ENCODE measurements at places on chromosomes 7 and 10.

DNA sequence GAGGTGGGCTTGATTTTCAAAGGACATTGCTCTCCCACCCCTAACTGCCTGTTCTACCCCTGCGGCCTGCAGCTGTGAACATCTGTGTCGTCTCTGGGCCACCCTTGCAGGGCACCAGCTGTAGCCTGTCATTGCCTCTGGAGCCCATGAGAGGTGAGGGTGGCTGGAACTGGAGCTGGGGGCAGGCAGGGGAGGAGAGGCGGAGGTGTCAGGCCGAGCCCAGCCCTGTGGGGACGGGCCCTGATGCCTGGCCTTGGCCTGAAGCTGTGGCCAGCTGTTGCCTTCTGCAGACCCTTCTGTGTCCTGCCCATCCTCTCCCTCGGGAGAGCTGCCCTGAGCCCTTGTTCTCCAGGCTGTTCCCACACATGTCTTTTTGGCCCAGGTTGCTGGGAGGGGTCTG is 44.5 kb downstream of the PALD1 start:
- DNase-seq = no peak

GRCh38 chr7:10584886-10585285 is 388.8 kb upstream of the PHF14 start:
- DNase-seq = no peak

GRCh38 chr7:81664304-81664703 is 105.5 kb downstream of the HGF start:
- no peak for DNase-seq

GRCh38 chr10:91798649-91799611 is 704 bp downstream of the TNKS2 start:
- peak; percentile 73 for DNase-seq

DNA sequence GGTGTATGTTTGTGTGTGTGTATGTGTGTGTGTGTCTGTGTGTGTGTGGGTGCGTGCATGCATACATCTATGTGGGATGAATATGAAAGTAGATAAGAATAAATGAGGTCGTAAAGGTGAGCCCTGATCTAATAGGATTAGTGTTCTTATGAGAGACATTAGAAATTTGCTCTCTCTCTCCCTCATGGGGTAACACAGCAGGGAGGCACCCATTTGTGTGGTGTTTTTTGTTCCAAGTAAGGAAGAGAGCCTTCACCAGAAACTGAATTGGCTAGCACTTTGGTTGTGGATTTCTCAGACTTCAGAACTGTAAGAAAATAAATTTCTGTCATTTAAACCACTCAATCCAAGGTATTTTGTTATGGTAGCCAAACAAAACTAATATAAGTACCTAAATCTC is 353.7 kb upstream of the CHRM2 start:
- DNase-seq = no peak

DNA sequence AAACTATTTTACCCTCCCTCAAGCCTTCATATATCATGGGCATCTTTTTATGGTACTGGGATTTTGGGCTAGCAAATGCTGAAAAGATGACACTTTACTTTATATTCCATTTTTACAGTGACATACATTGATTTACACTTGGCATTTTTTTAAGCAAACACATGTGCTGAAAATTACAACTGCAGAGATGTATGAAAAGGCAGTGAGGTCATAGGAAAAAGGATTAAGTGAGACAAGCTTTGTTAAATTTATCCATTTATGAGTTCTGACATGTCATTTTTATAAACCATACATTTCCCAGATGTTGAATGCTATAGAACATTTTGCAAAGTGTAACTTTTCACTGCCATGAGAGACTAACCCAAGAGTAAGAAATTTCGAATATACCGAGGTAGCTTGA is 68.8 kb upstream of the RSU1 start:
- DNase-seq = no peak

DNA sequence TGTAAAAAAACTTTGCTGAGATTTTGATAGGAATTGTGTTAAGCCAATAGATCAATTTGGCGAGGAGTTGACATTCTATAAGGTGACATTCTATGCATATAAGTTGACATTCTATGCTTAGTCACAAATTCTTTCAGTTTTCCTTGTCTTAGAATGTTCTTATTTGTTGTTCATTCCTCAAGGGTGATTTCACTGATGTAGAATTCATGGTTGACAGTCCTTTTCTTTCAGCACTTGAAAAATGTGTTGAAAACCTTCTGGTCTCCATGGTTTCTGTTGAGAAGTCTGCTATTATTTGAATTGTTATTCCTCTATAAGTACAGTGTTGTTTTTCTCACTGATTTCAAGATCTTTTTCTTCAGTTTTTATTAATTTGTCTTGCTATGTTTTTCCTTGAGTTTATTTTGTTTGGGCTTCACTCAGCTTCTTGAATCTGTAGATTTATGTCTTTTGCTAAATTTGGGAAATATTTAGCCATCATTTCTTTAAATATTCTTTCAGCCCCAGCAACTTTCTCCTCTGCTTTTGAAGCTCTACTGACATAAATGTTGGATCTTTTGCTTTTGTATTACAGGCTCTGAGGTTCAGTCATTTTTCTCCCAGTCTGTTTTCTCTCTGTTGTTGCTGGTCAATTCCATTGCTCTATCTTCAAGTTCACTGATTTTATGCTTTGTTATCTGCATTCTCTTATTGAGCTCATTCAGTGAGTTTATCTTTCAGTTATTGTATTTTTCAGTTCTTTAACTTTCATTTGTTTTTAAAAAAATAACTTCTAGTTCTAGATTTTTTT is 154.9 kb downstream of the SDK1 start:
- no peak for DNase-seq

- DNase-seq = no peak
Observed at GRCh38 chr7:134766779-134767519, 12.5 kb upstream of the CALD1 start.

DNA sequence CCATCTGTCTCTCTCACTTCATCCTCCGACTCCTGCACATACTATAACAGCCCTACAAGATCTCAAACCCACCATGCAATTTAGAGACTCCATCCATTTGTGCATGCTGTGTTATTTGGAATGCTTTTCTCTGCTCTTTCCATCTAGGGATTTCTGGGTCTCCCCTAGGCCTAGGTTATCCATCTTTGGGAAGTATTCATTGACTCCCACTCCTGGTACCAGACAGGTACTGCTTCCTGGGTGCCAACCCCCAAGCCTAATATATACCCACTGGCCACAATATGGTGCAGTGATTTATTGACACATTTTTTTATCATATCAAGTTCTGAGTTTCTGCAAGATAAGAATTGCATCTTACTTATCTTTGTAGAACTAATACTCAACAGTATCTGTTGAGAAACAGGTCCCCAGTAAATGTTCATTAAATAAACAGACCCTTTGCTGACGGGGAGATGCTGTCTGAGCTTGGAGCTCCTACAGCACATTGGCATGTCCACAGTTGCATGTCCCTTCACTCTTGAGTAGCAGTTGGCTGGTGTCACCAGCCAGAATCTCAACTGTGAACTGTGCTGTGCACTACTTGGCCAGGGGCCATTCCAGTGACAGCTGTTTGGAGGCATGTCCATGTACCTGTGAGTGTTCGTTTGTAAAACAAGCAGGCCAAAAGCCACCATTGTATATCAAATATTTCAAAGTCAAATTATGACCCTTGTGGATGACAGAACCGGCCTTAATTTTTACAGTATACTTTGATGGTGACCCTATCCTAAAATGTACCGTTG is 223.3 kb upstream of the NFE2L3 start:
- DNase-seq = no peak

DNA sequence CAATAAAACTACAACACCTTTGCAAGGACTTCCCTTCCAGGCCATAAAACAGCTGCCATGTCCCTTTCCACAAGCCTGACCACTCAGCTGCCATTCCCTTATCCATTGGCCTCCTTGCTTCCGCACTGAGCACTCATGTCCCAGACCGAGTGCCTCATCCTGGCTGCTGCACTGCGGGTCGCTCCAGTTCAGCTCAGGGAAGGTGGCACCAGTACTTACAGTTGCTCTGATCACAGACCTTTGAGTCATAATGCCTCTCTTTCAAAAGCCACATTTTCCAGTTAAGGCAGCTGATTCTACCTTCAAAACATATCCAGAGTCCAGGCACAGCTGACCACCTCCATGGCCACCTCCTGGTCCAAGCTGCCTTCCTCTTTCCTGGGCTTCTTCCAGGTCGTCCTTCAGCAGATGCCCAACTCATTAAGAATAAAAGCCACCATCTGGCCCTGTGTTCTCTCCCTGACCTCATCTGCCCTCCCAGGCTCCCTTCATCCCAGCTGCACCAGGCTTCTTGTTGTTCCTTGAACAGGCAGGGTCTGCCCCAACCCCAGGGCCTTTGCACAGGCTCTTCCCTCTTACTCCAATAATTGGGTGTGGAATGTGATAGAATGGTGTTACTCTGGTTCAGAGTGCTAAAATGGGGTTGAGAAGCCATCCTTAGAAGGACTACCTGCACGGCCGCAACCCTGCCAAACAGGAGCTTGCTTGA is 64.5 kb downstream of the RAMP3 start:
- no peak for DNase-seq

DNA sequence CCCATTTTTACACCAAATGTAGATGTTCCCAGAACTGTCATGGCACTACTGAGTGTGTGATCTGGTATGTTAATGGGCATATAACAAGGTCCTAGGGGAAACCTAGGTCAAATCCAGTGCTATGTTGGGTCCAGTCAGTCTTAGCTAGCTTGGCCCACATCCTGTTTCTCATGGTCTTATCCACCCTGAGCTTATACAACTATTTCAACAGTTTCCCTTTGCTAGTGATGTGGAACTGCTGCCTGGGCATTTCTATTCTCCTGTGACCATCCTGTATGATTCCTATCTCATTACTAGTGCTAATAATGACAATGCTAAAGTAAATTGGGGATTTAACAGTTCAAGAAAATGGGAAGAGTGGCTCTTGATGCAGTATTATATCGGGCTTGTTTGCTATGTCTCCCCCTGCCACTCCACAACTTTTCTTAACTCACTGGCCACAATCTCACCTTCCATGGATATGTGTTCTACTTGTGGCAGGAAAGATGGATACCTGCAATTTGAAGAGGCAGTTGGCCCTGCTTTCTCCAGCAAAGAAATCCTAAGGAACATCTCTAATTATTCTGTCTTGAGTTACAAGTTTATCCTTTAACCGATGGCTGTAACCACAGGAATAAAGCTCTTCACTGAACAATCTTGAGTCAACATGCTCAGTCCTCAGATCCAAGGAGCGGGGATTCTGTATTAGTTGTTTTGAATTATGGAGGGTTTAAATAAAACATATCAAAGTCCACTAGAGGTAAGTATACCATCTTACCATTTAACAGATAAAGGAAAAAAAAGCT is 707.8 kb downstream of the XPNPEP1 start:
- DNase-seq = no peak

- DNase-seq = no peak
Observed at GRCh38 chr10:106672517-106673175, 491.9 kb downstream of the SORCS1 start.

- DNase-seq = no peak
Observed at GRCh38 chr7:132817949-132818348, 241.7 kb upstream of the PLXNA4 start.

DNA sequence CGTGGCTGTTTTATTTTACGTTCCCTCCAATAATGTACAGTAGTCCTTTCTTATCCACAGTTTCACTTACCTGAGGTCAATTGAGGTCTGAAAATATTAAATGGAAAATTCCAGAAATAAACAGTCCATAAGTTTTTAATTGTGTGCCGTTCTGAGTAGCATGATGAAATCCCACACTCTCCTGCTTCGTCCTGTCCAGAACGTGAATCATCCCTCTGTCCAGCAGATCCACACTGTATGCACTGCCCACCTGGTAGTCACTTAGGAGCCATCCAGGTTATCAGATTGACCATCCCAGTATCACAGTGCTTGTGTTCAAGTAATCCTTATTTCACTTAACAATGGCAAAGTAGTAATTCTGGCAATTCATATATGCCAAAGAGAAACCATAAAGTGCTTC is 46.3 kb downstream of the STARD3NL start:
- no peak for DNase-seq

DNA sequence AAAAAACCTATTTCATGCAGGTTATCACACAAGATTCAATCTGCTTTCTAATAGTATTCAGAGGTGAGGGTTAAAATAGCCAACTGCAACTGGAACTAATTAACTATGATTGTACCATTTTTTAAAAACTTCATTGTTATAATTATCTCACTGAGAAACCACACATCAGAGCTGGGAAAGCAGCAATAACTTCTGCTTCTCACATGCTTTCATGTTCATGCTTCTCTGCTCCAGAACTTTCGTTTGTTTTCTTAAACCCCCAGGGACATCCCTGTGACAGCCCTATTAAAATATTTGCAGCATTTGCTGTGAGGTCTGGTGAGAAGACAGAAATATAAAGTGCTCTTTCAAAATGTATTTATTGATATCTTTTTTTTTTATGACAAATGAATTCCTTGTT is 389.0 kb upstream of the SORCS1 start:
- DNase-seq = no peak

- no peak for DNase-seq
Observed at GRCh38 chr10:70604106-70604505, 1.6 kb upstream of the PRF1 start.

- no peak for DNase-seq
Observed at GRCh38 chr7:137122145-137122544, 221.4 kb downstream of the PTN start.

DNA sequence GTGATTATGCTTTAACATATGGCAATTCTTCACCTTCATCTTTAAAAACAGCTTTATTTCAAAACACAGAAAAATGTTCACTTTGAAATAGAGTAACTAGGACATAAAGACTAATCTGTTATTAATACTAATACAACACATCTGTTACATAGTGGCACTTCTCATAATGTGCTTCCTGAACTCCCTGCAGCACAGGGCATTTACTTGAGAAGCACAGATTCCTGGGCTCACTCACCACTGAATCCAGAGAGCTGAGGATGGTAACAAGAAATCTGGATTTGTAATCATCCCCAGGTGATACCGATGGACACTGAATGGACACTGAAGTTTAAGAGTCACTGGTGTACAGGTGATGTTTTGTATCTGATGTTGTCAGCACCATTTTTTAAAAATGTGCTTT is 96.1 kb downstream of the COL28A1 start:
- DNase-seq = no peak

DNA sequence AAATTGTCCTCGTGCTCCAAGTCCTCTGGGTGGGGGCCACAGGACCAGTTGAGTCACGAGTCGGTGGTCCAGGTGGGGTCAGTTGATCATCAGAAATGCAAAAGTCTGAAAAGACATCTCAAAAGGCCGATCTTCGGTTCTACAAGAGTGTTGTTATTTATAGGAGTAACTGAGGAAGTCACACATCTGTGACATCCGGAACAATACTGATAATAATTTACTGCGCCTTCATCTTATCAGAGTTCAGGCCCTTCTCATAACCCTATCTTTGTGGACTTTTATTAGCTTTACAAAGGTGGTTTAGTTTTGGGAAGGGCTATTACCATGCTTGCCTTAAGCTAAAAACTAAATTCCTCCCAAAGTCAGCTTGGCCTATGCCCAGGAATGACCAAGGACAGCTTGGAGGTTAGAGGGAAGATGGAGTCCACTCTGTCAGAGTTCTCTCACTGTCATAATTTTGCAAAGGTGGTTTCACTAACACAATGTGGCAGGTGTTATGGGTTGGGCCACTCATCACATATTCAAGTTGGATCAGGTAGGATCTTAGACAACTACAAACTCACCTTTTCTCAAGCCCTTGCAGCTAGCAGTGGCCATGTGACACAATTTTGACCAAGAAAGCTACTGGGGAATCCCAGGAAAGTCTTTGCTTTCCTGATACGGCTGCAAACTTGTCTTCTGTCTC is 54.7 kb upstream of the CHST3 start:
- no peak for DNase-seq

All from activated CD8-positive, alpha-beta memory T cell treated with anti-CD3 and anti-CD28 coated beads, Interleukin-2, amount 10 ng/mL, durations not matched to agents 7 days and 5 days (primary cell).